ENCODE measurements at places on chromosomes 5 and 9.

DNA sequence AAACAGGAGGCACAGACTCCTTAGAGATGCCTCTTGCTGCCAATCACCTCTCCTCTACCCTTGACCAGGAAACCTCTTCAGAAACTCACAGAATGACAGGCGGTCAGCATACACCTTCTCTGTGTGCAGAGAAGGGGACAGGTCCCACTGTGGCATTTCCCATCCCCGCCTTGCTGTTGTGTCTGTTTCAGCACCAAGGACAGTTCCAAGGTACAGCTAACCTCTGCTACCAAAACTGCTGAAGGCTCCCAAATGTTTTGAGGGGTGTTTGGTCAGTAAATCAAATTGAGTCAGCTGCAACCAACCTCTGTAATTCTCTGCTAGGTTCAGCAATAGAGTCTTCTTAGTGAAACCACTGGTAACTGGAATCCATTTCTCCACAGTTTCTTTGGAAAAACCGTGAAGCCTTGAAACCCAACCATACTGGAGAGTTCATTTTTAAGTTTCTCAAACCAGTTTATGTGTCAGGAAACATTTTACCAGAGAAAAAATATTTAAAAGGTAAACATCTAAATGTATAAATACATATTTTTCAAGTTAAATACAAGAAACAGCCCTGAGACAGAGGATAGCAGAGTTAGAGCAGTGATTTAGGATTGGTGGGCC lies 122.0 kb downstream of the DRD1 start:
- no peak for DNase-seq

GRCh38 chr5:149760854-149761187 lies 30.7 kb downstream of the PPARGC1B start:
- DNase-seq: no peak

DNA sequence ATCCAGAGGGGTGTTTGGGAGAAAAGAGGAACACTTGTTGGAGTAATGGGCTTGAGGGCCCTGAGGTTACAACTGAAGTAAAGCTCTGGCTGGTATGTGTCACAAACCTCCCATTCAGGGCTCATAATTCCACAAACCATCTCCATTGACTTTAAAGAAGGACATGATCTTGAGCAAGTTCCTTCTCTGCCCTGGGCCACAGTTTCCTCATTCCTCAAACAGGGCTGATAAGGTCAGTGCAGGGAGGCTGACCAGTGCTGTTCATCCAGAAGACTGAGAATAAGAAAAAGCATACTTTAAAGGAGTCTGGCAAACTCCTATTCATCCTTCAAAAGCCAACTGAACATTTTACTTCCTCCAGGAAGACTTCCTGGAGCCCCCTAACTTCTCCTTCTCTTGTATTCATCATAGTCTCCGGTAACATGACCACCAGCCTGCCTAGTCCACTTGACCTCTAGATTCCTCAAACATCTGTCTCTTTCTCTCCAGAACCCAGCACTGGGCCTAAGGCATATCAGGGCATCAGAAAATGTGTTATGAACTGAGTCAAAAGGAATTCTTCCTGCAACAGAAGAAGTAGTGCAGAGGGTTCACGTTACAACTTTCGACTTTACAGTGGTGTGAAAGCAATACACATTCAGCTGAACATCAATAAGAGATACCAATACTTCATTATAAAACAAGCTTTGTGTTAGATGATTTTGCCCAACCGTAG lies 20.7 kb upstream of the PTPN3 start:
- no peak for DNase-seq

- DNase-seq: peak; percentile 41
These were observed 21.5 kb downstream of the C9orf57 start for GRCh38 chr9:72038890-72039410.

GRCh38 chr5:88813244-88813643 lies 69.7 kb downstream of the MEF2C start:
- no peak for DNase-seq

- DNase-seq: no peak
These were observed 4.1 kb downstream of the HACD4 start for GRCh38 chr9:21027295-21027694.

DNA sequence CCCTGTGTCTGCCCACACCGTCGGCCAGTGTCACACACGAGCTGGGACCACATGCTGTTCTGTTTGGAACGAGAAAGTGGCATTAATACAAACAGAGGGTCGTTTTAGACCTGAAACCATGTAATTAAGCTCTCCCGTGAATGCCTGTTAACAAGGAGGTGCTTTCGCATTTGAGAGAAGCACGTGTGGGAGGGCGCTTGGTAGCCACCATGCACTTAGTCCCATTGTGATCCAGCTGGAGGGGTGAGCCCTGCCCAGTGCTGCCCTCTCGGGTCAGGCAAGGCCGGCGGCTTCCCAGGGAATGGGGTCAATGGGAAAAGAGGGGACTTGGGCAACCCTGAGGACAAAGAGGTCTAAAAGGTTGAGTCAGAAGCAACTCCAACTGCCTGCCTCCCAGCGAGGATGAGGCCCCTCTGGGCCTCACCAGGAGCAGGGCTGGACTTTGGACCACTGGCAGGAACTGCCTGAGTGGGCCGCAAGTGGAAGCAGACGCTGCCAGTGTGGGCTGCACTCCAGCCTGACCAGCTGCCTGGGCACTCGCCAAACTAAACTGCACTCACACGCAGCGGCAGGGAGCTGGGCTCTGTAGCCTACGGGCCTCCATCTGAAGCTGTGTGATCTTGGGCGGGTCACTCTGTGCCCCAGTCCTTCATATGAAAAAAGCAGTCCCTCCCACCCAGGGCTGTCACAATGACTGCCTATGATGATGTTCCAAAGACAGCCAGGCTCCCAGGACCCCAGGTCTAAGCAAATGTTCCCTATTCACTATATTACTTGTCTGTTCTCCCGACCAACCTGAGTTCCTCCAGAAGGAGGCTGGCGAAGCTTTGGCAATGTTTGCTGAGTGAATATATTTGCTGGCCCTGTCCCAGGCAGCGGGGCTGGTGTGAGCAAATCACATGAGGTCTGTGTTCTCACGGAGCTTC lies 195.7 kb downstream of the CDK5RAP2 start:
- no peak for DNase-seq

DNA sequence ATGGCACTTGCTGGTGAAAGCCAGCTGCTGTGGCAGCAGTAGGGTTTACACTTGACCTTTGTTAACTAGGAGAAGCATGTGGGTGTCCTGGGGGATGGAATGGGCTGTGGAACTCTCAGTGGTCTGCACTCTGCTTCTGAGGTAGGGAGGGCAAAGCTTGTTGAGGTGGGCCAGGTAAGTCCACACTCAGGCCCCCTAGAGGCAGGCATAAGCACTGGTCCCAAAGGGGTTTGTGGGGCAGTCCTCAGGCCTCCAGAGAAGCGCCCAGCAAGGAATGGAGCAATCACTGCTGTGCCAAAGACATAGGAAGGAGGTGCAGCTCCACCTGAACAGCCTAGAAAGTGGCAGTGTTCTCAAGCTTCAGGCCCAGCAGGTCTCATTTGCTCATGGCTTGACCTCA lies 34.7 kb downstream of the INSL4 start:
- no peak for DNase-seq

DNA sequence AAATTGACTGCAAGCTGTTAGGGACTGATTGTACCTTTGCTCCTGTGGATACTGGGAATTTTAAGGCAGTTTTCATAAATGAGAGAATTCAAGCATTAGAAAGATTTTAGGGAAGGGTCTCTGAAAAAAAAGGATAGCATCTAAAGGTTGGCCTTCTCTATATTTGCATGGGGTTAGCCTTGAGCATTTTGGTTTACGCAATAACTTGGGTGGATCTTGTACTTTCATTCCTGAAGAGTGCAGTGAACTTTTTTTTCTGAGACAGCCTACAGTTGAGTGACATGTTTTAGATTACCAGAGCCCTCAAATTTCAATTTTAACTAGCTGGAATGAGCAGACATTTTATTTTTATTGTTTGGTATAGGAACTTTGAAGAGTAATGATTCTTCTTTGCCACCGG lies 91.6 kb upstream of the NR3C1 start:
- DNase-seq: no peak

DNA sequence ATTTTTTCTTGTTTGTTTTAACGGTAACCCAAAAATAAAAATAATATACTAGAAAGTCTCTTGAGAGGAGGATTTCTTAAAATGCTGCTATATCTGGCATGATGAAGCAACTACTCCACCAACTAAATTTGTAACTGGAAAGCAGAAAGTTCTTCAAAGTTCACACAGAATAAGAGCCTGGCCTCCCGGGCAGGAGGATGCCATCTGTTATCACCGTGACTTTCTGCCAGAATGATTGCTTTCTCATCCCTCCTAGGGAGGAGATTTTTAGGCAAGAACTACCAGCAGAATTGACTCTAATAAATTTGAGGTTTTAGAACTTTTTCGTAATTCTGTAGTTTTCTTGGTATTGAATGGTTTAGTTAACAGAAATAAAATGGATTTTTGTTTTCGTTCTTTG lies 464.6 kb upstream of the ACTBL2 start:
- DNase-seq: no peak

GRCh38 chr5:72644296-72644695 lies 137.1 kb upstream of the ZNF366 start:
- DNase-seq: no peak

DNA sequence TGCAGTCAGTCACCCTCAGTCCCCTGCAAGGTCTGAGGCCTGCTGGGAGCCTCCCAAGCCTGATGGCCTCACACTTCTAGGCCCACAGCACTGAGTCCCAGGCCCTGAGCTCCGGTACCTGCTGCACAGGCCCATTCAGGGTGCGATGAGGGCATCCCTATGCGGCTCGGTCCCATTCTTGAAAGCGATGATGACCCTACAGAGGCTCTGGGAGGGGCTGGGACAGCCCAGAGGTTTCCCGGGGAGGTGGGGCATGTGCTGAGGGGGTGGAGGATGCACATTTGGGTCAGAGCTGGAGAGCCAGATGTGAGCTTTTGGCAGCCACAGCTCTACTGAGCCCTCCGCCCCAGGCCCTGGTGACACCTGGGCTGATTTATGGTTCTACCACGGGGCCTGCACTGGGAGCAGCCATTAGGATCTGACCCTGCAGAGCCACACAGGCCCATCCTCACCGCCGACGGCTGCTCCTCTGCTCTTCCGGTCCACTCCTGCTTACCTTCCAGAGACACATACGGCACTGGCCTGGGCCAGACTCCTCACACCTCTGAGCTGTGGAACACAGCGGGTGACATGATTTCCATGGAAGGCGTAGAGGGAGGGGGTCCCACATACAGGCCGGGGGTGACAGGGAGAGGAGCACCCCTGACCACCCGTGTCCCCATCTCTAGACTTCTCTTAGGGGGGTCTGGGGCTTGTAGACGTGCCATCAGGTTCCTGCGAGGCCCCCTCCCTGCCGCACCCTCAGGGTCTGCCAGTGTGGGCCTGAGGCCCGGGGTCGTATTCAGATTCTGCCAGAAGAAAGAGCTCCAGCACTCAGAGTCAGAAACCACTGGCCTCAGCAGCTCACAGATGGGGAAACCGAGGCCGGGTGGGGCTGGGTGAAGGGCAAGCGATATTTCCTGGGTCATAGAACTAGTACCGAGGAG lies 53.4 kb downstream of the COL23A1 start:
- no peak for DNase-seq

GRCh38 chr9:129828051-129828450 lies 4.1 kb upstream of the TOR1A start:
- no peak for DNase-seq

DNA sequence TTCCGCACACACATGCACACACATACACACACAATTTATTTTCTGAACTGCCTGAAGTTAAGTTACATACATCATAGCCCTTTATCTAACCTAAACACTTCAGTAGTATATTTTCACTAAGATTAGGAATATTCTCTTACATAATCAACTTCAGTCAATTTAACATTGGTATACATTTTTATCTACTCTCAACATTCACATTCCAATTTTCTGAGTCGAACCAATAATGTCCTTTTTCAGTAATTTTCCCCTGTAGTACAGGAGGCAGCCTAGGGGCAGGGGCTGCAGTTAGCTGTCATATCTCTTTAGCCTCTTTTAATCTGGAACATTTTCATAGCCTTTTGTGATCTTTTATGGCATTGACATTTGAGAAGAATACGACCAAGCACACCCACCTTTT lies 150.1 kb downstream of the DAB2IP start:
- DNase-seq: no peak

DNA sequence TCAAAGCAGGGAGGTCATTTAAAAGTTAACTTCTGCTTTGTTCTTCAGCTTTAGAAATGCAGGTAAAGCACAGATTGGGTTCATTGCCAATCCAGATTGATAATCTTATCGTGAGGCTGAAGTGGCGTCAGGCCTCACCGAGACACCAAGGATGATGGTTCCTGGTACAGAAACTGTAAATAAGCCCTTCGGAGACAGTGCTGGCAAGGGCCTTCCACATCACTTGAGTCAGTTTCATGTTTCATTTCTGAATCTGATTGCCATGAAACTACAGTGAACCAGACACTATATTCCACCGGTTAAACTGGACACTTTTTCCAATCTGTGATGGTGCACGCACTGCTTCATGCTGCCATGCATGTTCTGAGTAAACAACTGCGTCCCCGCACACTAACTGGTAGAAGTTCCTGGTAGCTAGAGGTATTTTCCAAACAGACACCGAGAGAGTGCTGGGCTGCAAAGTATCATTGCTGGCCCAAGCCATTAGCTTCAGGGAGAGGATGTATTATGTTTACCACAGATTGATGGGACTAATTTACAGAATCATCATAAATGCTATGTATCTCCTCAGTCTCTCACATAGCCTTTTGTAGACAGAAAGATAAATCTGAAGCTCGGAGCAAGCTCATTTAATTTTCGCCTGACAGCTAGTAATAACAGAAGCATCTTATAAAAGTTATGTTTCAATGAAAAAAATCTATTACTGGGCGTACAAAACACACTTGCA lies 336.1 kb downstream of the GLIS3 start:
- DNase-seq: no peak

DNA sequence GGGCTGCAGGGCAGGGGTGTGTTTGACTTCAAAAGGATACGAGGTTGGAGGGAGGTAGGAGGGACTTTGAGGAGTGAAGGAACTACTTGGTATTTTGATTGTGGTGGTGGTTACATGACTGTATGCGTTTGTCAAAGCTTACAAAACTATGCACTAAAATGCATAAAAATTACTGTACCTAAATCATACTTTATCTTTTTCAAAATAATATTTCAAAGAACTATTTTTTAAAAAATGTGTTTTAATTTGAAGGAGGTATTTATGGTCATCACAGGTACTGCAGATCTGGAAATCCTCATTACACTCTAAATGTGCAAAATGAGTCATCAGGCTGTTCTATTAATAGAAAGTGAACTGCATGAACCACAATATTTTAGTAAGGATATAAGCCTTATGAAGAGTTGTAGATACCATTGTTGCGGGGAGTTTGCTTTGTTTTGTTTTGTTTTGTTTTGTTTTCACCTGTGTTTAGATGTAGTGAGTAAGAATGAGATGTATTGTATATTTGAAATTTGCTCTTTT lies 116.9 kb downstream of the ARRDC3 start:
- DNase-seq: no peak

DNA sequence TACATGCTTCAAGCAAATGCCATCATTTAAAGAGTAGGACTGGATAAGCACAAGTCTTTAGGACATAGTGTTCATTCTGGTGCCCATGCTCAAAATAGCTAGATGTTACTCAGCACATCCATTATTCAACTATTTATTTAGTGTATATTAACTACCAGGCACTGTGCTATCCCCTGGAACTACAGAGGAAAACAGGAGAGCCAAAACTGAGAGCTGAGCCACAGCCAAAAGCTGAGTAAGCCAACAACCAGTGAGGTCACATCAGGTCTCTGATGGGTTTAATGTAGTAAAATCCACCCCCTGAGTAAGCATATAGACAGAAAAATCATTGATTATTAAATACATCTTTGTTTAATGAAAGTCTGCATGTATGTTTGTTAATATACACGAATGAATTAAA lies 469.3 kb upstream of the DMAC1 start:
- no peak for DNase-seq

Measured in stimulated activated CD4-positive, alpha-beta T cell treated with anti-CD3 and anti-CD28 coated beads, Interleukin-4, amount 100 ng/mL, for 4 hours (primary cell).